Small intestine (tissue), 16 donors: ENCODE measurements at places on chromosomes 1 and 21. TPM values are rescaled to one million over a fixed set of nuclear protein-coding genes. Genes with fewer than 3 reads are reported as not detected.
A peak's percentile ranks its signal among the peaks of the same experiment; 100 is the strongest.

Gene PPIAL4G
- polyA plus RNA-seq: 0.04 TPM

Gene LIN28A
- polyA plus RNA-seq: not detected

Gene CRABP2
- 0.81 TPM for polyA plus RNA-seq

DNA sequence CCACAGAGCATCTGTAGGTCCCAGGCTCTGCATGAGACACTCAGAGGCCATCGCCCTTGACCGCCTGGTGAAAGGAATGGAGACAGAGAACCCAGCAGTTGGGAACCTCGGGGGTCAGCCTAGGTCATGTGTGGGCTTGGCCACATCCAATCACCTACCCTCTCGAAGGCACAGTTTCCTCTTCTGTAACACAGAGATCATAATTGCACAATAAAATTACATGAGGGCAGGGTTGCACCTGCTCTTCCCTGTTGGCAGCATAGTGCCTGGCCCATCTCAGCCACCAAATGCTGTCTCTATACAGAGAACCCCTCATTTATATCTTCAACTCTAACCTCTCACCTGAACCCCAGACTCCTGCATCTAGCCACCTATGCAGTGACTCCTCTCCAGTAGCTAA, 418.1 kb upstream of the VAMP3 start:
- DNase-seq: no peak

DNA sequence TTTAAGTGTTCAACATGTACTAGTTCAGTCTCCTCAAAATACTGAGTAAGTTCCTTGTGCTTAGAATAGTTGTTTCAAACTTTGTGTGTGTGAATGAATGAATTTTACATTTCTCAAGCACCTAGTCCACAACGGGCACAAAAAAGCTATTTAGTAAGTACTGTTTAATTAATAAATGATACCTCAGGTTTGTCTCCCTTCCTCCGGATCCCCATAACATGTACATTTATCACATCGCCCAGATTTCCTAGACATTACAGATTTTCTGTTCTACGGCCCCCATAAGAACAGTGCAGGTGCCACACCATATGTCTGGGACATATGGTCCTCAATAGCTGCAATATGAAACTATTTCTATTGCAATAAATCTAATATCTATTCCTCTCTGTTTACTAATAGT, 1.3 kb upstream of the TTF2 start:
- peak; percentile 31 for DNase-seq

GRCh38 chr1:225813214-225813964, 3.5 kb downstream of the EPHX1 start:
- peak; percentile 91 for DNase-seq

DNA sequence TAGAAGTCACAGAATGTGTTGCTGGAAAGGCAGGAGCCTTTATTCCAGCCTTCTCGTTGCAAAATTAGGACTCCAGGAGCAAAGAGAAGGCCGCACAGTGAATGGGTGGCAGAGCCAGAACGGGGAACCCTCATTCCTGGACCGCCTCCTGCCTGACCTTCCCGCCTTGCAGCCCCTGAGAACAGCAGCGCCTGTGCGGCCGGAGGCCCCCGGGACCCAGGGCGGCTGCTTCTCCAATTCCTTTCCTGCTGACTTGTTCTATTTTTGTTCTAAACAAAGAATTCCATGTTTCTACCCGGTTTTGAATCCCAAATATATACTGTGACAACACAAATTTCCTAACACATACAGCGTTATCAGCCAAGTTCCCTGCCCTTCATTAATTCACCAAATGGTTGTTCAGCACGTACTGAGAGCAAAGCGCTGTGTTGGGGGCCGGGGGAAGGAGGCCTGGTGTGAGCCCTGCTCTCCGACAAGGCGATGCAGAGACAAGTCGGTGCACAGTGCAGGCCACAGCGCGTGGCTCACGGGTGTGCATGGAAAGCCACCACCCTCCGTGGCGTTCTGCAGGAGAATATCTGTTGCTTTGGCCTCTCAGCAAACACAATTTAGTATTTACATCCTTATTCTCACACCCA, 31.9 kb upstream of the COL6A2 start:
- DNase-seq: no peak

DNA sequence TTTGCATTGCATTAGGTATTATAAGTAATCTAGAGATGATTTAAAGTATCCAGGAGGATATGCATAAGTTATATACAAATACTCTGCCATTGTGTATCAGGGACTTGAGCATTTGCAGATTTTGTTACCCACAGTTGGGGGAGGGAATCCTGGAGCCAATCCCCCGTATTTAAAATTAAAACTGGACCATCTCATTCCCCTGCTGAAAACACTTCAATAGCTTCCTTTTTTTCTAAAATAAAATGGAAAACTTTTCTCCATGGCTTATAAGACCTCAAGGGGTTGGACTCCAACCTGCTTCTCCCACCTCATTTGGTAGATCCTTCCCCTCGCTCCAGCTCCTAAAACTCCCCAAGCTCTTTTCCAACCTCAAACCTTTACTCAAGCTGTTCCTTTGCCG, 10.4 kb upstream of the CD34 start:
- no peak for DNase-seq

DNA sequence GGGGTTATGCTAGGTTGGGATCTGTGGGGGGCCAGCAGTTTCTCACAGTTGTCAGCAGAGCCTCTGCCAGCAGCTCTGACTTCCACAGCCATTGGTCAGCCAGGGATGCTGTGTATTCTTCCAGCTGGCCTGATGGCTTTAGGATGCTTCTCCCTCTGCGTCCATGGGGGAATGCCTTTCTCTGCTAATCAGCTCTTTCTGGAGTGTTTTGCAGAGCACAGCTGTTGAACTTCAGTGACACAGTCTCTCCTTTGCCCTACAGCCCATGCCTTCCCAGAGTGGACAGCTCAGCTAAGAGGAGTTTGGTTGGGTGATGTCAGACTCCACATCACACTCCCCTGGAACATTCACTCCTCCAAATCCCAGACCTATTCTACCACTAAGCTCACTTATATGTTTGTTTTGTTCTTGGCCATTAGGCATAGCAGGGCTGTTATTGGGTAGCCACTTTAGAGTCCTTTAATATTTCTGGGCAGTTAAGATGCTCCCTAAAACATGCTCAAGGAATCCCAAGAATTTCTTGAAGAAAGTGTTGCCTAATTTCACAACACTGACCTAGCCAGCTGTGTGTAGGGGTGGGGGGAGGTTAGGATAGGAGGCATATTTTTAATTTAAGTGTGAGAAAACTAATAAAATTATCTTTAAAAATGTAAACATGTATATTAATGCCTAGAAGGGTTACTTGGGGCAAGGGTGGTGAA, 75.3 kb upstream of the KIAA0040 start:
- no peak for DNase-seq

DNA sequence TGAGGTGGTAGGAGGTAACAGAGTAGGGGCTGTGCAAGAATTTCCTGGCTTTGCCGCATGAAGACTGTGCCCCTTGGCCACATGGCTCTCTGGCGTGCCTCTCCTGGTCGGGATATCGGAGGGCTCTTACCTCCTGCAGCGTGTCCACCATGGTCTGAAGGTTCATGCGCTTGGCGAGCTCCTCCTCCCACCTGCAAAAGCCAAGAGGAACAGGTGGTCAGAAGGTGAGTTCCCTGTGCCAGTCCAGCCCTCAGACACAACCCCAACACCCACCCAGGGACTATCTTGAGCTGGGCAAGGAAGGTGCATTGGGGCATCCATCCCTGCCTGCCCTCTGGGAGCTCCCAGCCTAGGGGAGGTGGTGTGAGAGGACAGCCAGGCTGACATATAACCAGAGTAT, 18.6 kb upstream of the ALDH4A1 start:
- no peak for DNase-seq
